ENCODE measurements at places on chromosomes 7 and 10. TPM values are rescaled to one million over a fixed set of nuclear protein-coding genes. Genes with fewer than 3 reads are reported as not detected.

The ECHDC3 gene
- total RNA-seq, result 9.6 TPM

The SPDYE16 gene
- 0.48 TPM for total RNA-seq

DNA sequence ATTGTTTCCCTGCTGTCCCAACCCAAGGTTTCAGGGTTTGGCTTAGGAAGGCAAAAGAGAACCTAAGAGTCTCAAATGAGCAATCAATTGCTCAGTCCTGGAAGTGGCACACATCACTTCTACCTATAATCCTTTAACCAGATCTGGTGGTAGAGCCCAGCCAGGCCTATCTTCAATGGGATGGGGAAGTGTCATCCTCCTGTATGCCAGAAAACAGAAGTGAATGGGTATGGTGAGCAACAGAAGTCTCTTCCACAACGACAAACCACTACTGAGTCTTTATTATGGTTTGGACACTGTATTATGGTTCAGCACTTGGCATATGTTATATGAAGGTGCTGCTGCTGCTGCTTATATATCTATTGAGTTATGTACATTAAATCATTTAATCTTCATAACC lies 3.0 kb upstream of the AKR1B1 start:
- DNase-seq, result no peak
- H3K36me3 ChIP-seq, result no peaks in the 10 kb centered on the region
- H3K4me3 ChIP-seq, result no peak overlapping the region
- no peaks in the 10 kb centered on the region for H3K4me1 ChIP-seq

- no peak overlapping the region for H3K4me3 ChIP-seq
- DNase-seq, result no peak
- no peak overlapping the region for H3K27ac ChIP-seq
- H3K27me3 ChIP-seq, result no peaks in the 10 kb centered on the region
Observed at GRCh38 chr7:111393011-111393754, 169.1 kb downstream of the IMMP2L start.

DNA sequence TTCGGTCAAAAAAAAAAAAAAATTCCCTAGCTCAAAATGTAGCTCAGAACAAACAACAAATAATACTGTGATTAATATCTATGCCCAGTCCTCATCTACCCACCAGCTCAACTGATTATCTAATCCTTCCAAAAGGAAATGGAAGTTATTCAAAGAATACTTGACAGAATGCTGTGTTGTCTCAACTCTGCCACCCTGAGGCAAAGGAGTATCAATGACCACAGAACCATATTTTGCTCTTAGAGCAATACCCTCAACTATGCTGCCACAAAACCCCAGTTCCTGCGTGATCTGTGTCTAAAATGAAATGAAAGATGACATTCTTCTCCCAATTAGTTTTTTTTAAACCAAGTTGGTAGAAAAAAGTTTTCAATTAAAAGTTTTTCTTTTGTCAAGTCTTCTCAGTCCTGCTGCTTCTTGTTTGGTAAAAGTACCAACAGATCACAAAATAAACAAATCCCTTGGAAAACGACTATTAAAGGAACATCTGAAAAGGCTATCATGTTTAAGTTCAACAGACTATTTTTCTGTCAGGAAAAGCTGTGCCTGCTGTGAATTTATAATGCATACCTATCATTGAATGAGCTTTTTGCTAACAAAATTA lies 21.6 kb downstream of the RBM28 start:
- no peaks in the 10 kb centered on the region for H3K27me3 ChIP-seq
- H3K4me1 ChIP-seq, result no peaks in the 10 kb centered on the region
- no peak overlapping the region for H3K27ac ChIP-seq
- H3K4me3 ChIP-seq, result no peak overlapping the region
- peaks cover 6% of the 10 kb centered on the region for H3K36me3 ChIP-seq

GRCh38 chr10:63692220-63692896 lies 171.2 kb downstream of the REEP3 start:
- no peaks in the 10 kb centered on the region for H3K36me3 ChIP-seq
- no peak overlapping the region for H3K27ac ChIP-seq
- H3K4me3 ChIP-seq, result no peak overlapping the region
- H3K27me3 ChIP-seq, result no peaks in the 10 kb centered on the region
- DNase-seq, result no peak

- no peak for DNase-seq
- no peaks in the 10 kb centered on the region for H3K4me1 ChIP-seq
- H3K36me3 ChIP-seq, result no peaks in the 10 kb centered on the region
- peak overlapping the region; percentile 35 for H3K27ac ChIP-seq
- H3K4me3 ChIP-seq, result peak overlapping the region; percentile 63
Observed at GRCh38 chr7:150405584-150406311, 26.6 kb downstream of the ZNF775 start.

DNA sequence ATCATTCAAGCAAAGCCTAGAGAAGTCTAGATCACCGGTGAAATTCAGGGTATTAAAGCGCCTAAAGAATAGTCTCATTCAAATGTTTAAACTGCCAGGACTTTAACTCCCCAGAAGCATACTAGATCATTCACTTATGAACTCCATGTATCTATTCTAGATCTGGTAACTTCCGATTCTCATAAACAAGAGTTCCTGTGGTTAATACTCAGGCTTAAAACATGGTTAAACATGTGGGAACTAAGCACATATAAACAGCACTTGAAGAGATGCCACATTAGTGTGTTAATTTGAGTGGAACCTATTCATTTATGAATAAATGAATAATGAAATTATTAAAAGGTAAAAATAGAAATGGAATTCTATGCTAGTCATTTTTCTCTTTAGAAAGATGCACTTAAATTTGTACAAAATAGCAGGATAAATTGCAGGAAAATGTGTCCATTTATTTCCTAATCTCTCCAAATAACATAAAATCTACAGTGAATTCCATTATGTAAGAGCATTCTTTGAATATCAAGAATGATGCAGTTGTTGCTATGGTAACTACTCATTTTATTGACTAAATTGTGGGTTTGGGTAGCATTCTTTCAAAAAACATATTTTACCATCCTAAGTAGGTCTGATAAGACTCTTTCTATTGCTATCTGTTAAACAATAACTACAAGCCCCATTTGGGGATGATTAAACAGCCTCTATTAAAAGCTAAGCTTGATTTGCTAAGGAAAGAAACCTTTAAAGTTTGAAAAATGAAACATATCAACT lies 147.6 kb upstream of the TMEM168 start:
- no peak overlapping the region for H3K27ac ChIP-seq
- H3K4me3 ChIP-seq, result no peak overlapping the region
- no peaks in the 10 kb centered on the region for H3K27me3 ChIP-seq
- H3K36me3 ChIP-seq, result no peaks in the 10 kb centered on the region
- peaks cover 5% of the 10 kb centered on the region for H3K4me1 ChIP-seq

Measured in aorta (tissue), 5 donors.